ENCODE measurements at places on chromosomes 11 and 22.

DNA sequence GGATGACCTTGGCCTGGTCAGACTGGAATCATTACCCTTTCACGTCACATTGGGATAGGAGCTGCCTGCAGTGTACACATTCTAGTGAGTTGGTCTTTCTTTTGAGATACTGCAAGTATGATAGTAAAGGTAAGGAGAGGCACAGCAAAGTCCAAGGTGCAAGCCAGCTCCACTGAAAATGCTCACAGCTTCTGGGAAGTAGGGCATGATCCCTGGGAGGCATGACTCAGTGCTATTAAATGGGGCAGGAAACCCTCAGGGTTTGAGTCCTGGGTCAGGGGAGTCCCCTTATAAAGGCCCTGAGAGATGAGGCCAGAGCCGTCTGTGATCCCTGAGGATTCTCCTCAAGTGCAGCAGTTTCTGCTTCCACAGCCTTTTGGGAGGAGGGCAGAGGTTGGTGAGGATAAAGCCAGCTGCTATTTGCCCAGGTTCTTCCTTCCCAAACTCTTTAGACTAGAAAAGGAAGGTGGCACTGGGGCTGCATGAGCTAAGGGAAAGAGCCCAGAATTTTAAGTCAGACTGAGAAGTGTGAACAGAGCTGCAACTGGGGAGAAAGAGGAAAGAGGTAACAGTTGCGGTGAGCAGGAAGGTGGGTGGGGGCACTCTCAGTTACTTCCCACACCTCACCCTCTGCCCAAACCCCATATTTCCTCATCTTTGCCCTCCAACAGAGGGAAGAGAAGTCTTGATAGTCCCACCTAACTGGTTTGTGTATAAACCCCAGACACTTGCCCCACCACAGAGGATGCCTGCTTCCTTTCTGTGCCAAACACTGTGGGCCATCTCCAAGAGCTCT is 14.4 kb upstream of the OR52K1 start:
- DNase-seq = no peak

GRCh38 chr11:110948112-110948511 is 235.9 kb upstream of the ARHGAP20 start:
- DNase-seq = no peak

- DNase-seq = no peak
Observed at GRCh38 chr11:86397351-86397750, 22.7 kb downstream of the CCDC81 start.

GRCh38 chr11:75768112-75768908 is at the start of gene DGAT2:
Gene DGAT2 (plus strand): TSS chr11:75768778. CDS start chr11:75768992, 214 bp downstream.
- peak; percentile 45 for DNase-seq

- no peak for DNase-seq
Observed at GRCh38 chr11:113476553-113476952, 1.4 kb upstream of the DRD2 start.

- DNase-seq = no peak
Observed at GRCh38 chr11:11010624-11011127, 152.8 kb upstream of the ZBED5 start.

DNA sequence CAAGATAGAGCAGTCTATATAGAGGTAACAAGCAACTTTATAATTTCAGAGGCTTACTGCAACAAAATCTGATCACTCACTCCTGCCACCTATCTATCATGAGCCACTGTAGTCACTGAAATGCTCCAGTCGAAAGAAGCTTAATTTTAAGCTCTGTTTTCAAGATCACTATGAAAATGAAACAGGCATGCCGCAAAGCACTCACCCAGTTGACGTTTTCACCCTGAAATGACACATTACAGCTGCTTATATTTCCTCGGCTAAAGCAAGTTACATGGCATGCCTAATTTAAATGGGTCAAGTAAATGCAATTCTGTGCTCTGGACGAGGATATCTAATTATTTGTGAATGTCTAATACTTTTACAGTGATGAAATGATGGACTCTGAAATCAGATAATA is 616.3 kb downstream of the FAM181B start:
- no peak for DNase-seq

GRCh38 chr22:49503896-49504521 is 323.7 kb downstream of the BRD1 start:
- DNase-seq = no peak

DNA sequence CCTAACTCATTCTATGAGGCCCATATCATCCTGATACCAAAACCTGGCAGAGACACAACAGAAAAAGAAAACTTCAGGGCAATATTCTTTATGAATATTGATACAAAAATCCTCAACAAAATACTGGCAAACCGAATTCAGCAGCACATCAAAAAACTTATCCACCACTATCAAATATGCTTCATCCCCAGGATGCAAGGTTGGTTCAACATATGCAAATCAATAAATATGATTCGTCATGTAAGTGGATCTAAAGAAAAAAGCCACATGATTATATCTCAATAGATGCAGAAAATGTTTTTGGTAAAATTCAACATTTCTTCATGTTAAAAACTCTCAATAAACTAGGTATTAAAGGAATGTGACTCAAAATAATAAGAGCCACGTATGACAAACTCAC is 40.9 kb downstream of the JRKL start:
- no peak for DNase-seq

GRCh38 chr22:33922349-33922681 is 2.0 kb upstream of the LARGE1 start:
- no peak for DNase-seq

DNA sequence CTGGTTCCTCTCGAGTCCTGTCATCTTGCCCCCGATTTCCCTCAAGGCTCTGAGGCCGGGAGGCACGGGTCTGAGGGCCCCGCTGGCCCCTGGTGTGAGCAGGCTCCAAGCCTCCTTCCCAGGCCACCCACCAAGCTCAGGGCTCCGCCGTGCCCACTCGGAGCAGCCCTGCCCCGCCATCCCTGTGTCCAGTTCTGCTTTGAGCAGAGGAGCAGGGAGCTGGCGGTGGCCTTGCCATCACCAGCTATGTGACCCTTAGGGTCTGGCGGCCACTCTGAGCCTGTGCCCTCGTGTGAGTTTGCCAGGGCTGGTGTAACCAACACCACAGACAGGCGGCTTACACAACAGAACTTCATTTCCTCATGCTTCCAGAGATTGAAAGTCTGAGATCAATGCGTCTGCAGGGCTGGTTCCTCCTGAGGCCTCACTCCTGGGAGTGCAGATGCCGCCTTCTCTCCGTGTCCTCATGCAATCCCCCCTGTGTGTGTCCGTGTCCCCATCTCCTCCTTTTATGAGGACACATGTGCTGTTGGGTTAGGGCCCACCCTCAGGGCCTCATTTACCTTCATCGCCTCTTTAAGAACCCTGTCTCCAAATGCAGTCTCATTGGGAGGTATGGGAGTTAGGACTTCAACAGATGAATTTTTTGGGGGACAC is 36.5 kb upstream of the CELSR1 start:
- no peak for DNase-seq

GRCh38 chr11:104043678-104044239 is 7.3 kb downstream of the DDI1 start:
- no peak for DNase-seq

DNA sequence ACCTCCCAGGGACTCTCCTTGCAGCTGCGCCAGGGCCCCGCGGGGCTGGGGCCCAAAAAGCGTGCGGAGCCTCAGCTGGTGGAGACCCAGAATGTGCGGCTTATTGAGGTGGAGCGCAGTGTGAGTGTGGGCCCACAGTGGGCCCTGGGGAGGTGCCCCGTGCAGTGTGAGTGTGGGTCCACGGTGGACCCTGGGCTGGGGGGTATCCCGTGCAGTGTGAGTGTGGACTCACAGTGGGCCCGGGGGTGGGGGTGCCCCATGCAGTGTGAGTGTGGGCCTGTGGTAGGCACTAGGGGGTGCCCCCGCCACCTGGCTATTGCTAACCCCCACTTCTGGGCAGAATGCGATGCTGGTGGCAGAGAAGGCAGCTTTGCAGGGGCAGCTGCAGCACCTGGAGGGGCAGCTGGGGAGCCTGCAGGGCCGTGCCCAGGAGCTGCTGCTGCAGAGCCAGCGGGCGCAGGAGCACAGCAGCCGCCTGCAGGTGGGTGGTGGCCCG is 7.8 kb upstream of the RPS6KA4 start:
- no peak for DNase-seq

- no peak for DNase-seq
Observed at GRCh38 chr11:80440835-80441234, 1000.0 kb upstream of the TENM4 start.

GRCh38 chr11:99325847-99326246 is 305.1 kb downstream of the CNTN5 start:
- no peak for DNase-seq

DNA sequence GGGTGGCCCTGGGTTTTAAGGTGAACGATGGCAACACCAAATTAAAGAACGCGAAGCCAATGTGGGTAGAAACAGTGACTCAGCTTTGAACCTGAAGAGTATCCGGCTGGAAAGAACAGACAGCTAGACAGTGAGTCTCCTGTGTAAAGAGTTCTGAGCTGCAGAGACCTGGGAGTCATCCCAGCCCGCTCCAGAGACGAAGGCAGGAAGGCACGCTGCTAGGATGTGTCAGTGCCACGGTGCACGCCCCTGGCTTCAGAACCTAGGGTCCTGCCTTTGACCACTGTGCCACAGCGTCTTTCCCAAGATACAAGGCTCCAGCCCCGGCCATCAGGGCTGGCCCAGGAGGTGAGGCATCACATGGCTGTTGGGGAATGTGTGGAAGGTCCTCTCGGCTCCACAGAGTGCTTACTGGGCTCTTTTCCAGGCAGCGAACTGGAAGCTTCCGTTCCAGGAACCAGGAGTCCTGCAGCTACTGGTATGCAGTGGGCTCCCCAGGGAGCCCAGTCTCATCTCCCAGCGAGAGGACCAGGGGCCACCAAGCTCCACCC is 29.9 kb downstream of the LRFN4 start:
- no peak for DNase-seq

DNA sequence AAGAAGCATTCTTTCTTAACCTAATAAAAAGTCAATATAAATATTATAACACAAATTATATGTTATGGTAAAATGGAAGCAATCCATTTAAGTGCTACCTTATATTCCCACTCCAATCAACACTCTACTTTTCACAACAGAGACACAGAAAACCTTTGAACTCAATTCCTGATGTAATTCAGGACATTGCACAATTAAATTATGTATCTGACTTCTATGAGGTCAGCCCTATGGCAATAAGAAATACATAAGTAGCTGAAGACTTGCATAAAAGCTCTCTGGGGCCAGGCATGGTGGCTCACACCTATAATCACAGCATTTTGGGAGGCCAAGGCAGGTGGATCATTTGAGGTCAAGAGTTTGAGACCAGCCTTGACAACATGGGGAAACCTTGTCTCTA is 6.8 kb downstream of the OR4D10 start:
- no peak for DNase-seq

GRCh38 chr22:45398214-45398613 is 15.2 kb downstream of the SMC1B start:
- no peak for DNase-seq

DNA sequence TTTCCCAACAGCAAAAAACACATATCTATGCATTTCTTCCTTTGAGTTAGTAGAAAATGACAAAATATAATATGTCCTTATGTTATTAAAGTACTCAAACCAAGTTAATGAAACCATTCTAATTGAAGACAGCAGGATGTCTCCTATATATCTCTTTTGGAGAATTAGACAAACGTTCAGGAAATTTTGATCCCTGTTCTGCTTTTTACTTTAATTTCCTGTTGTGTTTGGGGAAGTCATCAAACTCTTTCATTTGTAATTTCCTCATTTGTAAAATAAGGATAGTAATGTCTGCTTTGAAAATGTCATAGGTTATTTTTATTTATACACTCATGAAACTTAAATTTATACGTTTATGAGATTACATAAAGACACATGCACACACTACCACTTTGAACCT is 281.8 kb upstream of the ANO5 start:
- no peak for DNase-seq

DNA sequence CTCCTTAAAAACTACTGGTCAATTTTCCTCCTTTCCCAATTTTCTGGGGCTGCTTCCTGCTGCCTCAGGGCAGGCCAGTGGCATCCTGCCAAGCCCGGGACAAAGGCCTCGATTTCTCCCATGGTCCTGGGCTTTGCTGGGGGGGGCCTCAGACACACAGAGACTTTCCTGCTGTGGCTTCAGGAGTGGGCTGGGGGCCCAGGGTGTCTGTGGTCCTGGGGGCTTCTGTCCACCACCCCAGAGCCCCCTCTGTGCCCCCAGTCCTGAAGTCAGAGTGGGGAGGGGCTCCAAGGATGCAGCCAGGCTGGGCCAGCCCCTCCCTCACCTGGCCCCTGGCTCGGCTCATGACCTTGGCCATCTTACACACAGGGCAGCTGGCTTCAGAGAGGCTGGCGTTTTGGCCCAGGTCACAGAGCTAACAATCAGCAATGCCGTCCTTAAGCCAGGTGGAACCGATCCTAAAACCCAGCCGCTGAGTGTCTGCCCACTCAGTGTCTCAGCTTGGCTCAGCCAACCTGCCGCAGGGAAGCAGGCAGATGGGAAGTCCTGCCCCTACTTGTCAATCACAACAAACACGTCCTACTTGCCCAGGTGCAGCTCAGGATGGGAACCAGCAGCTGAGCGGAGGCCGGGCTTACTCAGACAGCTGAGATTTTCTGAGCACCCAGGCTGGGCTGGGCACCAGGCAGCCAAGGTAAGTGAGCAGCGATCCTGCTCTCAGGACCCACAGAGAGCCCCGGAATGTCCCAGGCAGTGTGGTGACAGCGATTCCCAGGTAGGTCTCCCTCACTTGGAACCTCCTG is 34.6 kb downstream of the OSBPL5 start:
- no peak for DNase-seq

DNA sequence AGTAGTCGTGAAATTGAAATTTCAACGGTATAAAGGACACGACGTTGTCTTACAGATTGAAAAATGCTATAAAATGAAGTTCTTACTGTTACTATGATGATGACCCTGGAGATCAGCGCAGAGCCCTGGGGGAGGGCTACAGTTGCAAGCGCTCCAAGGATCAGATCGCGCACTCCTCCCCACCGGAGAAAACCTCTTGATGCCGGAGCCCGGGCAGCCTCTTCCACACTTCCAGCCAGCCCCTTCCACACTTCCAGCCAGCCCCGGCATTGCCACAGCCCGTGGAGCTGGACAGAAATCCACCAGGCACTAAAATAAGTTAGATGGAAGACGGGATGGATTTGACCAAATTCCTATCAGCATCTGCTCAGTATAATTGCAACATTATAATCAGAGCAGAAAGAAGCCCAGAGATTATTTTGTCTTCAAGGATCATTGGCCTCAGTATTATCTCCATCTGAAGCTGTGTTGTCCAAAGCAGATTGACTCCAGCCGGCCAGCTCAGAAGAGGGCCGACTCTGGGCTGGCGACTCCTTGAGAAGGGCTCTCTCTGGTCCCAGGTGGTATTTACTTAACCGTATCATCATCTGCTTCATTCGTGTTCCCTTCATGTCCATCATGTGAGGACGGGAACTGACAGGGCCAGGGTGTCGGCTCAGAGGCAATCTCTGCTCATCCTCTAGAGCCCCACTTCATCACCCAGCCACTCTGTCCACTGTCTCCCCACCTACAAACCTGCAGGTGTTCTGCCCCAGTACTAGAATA is 777 bp upstream of the MICAL3 start:
- DNase-seq = no peak

- no peak for DNase-seq
Observed at GRCh38 chr11:63227521-63228107, 15.8 kb downstream of the SLC22A25 start.

GRCh38 chr11:61918938-61919704 is 1.8 kb upstream of the RAB3IL1 start:
- no peak for DNase-seq
